ENCODE measurements at places on chromosomes 1 and 21.

DNA sequence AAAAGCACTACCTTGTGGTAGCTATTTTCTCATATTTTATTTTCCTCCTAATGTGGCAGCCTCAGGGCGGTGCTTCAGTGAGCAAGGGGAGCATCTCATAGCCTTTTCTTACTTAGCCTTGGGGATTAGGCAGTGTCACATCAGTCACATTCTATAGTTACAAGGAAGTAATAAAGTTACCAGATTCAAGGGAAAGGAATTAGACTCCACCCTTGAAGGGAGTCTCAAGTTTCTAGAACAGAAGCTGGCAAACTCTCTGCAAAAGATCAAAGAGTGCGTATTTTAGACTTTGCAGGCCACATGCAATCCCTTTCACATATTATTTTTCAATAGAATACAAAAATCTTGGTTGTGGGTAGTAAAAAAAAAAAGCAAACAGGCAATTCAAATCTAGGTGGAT, 350.4 kb downstream of the AMY1C start:
- DNase-seq = no peak

GRCh38 chr21:29261555-29262540, 36.9 kb upstream of the BACH1 start:
- DNase-seq = no peak

- no peak for DNase-seq
Measured at GRCh38 chr1:92993581-92993980, 32.3 kb upstream of the DIPK1A start.

- no peak for DNase-seq
Measured at GRCh38 chr1:99331636-99332035, 67.3 kb downstream of the PLPPR4 start.

- DNase-seq = no peak
Measured at GRCh38 chr1:10973956-10974881, 38.2 kb upstream of the TARDBP start.

GRCh38 chr1:61056573-61057439, 25.6 kb upstream of the NFIA start:
- DNase-seq = peak; percentile 74

DNA sequence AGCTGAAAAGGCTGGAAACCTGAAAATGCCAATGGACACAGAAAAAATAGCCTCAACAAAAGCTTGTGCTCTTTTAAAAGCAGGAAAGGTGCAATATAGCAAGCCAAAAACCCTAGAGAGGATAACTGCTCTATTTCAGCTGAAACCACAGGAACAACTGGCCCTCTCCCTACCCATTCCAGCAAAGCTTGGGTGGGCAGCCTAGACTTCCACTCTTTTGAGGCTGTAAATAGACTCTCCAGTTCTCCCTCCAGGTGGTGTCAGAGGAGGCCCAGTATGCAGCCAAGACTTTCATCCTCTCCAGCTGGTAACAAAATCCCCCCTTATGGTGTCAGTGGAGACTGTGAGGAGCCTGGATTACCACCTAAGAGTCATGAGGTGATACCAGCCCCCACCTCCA, 206.9 kb upstream of the PLD5 start:
- no peak for DNase-seq

DNA sequence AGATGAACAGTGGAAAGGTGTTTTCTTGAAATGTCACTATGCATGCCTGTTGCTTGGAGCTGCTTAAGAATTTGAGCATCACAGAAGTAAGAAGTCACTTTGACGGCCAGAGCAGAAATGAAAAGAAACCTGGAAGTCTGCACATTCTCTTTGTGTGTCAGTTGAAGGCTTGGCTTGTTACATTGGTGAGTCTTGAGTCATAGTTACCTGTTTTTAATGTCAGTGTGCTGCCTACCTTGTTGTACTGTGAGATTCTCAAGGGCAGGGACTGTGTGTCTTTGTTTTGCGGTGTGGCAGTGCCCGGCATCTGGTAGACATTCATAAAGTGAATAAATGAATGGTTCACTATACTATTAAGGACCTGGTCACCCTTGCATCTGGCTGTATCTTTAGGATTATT, 9.9 kb downstream of the OTUD3 start:
- no peak for DNase-seq

GRCh38 chr1:75234562-75234961, 100.4 kb downstream of the LHX8 start:
- no peak for DNase-seq

DNA sequence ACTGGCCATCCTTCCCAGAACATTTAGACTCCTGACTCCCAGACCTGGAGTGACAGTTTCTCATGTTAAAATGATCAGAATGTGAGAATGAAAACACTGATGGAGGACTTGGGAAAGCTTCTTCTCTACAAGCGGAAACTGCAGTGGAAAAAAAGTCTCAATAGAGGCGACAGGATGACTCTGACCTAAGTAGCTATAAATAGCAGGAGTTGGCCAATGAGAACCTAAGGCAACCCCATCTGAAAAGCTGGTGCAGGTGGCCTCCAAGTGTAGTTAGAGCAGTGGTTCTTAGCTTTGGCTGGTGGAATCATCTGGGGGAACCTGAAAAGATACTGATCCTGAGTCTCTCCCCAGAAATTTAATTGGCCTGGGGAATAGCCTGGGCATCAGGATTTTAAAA, 44.2 kb upstream of the EXOSC10 start:
- DNase-seq = no peak

Measured in pons (tissue), 1 donor.